ENCODE measurements at places on chromosomes 5 and 9. TPM values are rescaled to one million over a fixed set of nuclear protein-coding genes. Genes with fewer than 3 reads are reported as not detected.

The PPP2R2B gene
- not detected for total RNA-seq

GRCh38 chr5:53942724-53943123 lies 367.6 kb downstream of the ARL15 start:
- no peak overlapping the region for H3K27ac ChIP-seq
- DNase-seq, result no peak
- H3K27me3 ChIP-seq, result no peaks in the 10 kb centered on the region
- no peak overlapping the region for H3K4me3 ChIP-seq
- 0 out of 2 replicates have a peak, but pooled peaks cover 5% of the 10 kb centered on the region for H3K4me1 ChIP-seq

The ADAMTS2 gene
- 4.9 TPM for total RNA-seq

The SNCB gene
- total RNA-seq, result not detected

DNA sequence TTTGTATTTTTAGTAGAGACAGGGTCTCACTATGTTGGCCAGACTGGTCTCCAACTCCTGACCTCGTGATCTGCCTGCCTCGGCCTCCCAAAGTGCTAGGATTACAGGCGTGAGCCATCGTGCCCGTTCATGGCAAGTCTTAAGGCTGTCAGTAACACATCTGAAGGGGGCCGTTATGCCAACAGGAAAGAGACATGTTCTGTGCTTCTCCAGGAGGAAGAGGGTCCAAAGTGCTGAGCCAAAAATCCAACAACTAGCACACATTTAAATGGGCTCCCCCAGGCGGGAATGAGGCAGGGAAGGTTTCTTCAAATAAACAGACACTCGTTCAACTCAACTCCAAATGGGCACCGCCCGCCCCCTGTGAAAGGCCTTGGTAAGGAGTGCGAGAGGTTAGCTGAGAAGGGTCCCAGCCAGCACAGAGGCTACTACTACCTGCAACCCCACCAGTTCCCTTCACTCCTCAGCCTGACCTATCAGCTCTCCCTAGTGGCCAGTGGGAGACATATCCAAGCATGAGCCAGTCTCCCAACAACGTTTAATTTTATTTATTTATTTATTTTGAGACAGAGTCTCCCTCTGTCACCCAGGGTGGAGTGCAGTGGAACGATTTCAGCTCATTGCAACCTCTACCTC lies 84.1 kb upstream of the DMRT1 start:
- H3K27ac ChIP-seq, result no peak overlapping the region
- no peaks in the 10 kb centered on the region for H3K27me3 ChIP-seq
- H3K36me3 ChIP-seq, result no peaks in the 10 kb centered on the region
- no peak overlapping the region for H3K4me3 ChIP-seq
- peak; percentile 47 for DNase-seq

DNA sequence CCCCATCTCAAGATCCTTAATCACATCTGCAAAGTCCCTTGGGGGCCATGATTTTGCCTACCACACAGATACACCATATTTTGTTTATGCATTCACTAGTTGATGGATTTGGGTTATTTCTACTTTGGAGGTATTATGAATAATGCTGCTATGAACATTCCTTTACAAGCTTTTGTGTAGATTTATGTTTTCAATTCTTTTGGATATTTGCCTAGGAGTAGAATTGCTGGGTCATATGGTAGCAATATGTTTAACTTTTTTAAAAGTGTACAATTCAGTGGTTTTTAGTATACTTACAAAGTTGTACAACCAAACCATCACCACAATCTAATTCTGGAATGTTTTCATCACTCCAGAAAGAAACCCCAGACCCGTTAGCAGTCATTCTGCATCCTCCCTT lies 7.8 kb upstream of the ANP32B start:
- H3K4me1 ChIP-seq, result no peaks in the 10 kb centered on the region
- H3K36me3 ChIP-seq, result no peaks in the 10 kb centered on the region
- H3K27ac ChIP-seq, result no peak overlapping the region
- no peak overlapping the region for H3K4me3 ChIP-seq
- DNase-seq, result no peak
- H3K27me3 ChIP-seq, result no peaks in the 10 kb centered on the region

The PAM gene
- total RNA-seq, result 598 TPM

The GTF2H2 gene
- total RNA-seq, result 41.7 TPM

GRCh38 chr5:119088438-119088837 lies 17.6 kb downstream of the DMXL1 start:
- DNase-seq, result no peak
- no peaks in the 10 kb centered on the region for H3K36me3 ChIP-seq
- peaks cover 3% of the 10 kb centered on the region for H3K4me1 ChIP-seq
- no peak overlapping the region for H3K4me3 ChIP-seq

The GRXCR2 gene
- not detected for total RNA-seq

The FAXDC2 gene
- not detected for total RNA-seq

DNA sequence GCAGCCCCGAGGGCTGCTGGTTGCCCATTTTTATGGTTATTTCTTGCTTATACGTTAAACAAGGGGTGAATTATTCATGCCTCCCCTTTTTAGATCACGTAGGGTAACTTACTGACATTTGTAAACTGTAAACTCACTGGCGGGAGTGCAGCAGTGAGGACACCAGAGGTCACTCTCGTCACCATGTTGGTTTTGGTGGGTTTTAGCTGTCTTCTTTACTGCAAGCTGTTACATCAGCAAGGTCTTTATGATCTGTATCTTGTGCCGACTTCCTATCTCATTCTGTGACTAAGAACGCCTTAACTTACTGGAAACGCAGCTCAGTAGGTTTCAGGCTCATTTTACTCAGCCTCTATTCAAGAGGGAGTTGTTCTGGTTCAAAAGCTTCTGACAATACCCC lies 155.0 kb upstream of the PRDM9 start:
- H3K27me3 ChIP-seq, result no peaks in the 10 kb centered on the region
- H3K4me3 ChIP-seq, result no peak overlapping the region
- DNase-seq, result no peak
- no peak overlapping the region for H3K27ac ChIP-seq

The SPATA31E1 gene
- total RNA-seq, result 0.26 TPM

The CSF2 gene
- total RNA-seq, result 0.68 TPM

The ANKRD18B gene
- total RNA-seq, result not detected

Measured in SJSA1 (cell line).